ENCODE measurements at places on chromosomes 6 and 20. TPM values are rescaled to one million over a fixed set of nuclear protein-coding genes. Genes with fewer than 3 reads are reported as not detected.

ZC2HC1B gene
- not detected for total RNA-seq

TRAPPC3L gene
- total RNA-seq: not detected

PPP1R3G gene
- 0.56 TPM for total RNA-seq

PRR18 gene
- 0.38 TPM for total RNA-seq

MCM8 gene
- 3.4 TPM for total RNA-seq

ADGRF1 gene
- not detected for total RNA-seq

DNA sequence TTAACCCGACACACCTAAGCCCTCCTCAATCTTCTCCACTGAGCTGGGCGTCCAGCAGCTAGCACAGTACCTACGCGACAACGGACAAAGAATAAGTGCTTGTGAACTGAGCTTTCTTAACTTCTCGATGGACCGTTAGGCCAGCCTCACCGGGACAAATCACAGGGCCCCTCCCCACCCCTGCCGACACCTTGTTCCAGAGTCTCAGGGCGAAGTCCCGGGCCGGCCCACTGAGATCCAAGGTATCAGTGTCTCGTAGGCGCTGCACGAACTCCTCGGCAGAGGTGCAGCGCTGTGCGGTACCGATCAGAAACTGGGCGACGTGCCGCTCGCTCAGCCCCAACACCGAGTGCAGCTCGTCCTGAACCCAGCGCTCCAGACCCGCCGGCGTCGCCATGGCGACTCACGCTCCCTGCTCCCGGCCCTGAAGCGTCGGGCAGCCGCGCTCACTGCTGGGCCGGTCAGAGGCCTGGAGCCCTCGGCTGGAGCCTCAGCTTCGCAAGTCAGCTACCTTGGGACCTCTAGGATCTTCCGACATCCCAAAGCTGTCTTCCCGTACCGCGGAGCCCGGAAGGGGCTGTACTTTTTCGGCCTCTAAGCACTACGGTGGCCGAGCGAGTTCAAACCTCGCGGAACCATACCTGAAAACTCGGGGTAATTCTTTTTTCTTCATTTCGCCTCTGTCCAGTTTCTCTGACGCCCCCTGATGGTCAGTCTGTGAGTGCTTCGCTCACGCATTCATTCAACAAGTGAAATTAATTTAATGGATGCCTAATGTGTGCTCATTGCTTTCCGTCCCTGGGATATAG is at the start of gene DHX16:
DHX16 (minus strand) TSS at position 562 of the 809 bp plus-strand sequence; CDS start at position 397, 165 bp downstream.
- DNase-seq: peak; percentile 96

DNA sequence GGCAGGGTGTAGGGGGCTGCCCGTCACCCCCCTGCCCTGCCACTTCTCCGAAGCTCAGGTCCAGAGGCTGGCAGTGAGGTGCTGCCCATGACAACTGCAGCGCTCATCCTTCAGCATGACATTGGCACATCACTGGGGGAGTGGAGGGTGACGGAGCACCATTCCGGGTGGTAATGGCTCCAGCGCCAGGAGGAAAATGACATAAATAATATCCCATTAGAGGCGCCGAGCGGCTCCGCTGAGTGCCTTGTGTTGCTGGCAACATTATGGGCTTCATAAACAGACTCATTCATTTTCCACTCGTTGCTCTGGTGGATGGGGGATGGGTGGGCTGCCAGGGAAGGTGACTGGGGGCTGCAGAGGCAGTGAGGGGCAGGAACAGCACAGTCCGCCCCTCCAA is 56.9 kb upstream of the CTNNBL1 start:
- DNase-seq: no peak

DNA sequence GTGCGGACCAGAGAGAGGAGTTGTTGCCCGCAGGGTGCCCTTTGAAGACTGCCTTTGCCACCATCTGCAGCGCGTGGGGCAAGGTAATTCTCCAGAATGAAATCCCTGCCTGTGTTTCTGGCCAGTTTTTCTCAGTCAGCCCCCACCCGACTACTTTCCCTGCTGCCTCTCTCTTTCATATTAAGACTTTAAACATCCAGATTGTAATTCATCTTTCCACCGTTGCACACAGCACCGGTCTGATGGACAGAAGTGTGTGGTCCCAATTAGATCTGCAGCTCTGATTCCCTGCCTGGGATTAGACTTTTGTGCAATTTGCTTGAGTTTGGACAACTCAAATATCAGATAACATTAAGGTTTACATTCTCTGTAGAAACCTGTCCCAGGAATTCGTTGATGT is 489.0 kb downstream of the QKI start:
- DNase-seq: no peak

GRCh38 chr20:33964441-33964840 is 29.3 kb upstream of the RALY start:
- no peak for DNase-seq

- DNase-seq: no peak
These were observed 368.5 kb downstream of the DOK5 start for GRCh38 chr20:54843865-54844264.

GRCh38 chr6:37699138-37699766 is 1.6 kb upstream of the MDGA1 start:
- DNase-seq: no peak

DNA sequence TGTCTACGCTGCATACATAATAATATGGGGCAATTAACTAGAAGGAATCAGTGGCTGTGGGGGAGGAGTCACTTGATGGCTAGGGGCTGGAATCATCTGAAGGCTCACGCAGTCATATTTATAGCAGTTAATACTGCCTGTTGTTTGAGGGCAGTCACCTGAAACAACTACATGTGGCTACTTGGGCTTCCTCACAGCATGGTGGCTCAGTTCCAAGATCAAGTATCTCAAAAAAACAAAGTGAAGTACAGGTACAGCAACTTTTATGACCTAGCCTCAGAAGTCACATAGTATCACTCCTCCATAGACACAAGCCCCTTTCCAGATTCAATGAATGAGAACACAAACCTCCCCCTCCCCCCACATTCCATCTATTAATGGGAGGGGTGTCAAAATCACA is 63.7 kb downstream of the STX11 start:
- no peak for DNase-seq

GRCh38 chr20:33262658-33263065 is 20.4 kb upstream of the BPIFB1 start:
- DNase-seq: no peak

DNA sequence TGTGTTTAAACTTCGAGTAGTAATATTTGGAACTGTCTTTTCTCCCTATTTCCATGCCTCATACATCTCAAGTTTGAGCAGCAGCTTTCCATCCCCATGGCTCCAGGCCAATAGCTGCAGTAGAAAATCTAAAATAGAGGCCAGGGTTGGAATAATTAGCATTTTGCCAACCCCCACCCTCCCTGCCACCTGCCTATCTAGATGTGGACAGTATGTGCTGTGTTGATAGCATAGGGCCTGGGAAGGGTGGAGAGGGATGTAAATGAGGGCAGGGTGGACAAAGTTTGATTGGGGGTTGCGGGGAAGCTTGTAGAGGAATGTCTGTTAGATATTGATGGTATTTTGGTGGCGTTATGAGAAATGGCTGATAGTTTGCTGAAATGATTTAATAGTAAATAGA is 5.6 kb downstream of the TOP1 start:
- DNase-seq: no peak

All from omental fat pad (tissue), 4 donors.